ENCODE measurements at places on chromosomes 3 and 15.
A peak's percentile ranks its signal among the peaks of the same experiment; 100 is the strongest.

- no peak for DNase-seq
Observed at GRCh38 chr3:54527953-54528352, 399.9 kb downstream of the LRTM1 start.

DNA sequence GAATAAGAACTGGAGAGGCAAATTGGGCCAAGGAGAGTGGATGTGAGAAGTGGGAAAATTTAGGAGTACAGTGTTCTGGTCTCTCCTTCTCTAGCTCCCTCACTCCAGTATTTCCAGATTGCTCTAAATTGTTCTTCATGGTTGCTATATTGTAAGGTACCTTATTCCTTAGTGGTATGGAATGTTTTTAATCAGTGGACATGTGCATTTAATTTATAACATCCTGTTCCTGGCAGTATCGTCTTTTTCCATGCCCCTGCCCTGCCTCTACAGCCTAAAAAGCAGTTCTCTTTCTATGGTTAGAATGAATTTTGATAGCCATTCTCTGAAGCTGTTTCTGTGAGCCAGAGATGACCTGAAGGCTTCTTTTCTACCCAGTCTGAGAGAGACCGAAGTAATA lies 180.5 kb downstream of the TCF12 start:
- no peak for DNase-seq

GRCh38 chr15:64503640-64504039 lies 43.3 kb downstream of the ZNF609 start:
- DNase-seq, result no peak

DNA sequence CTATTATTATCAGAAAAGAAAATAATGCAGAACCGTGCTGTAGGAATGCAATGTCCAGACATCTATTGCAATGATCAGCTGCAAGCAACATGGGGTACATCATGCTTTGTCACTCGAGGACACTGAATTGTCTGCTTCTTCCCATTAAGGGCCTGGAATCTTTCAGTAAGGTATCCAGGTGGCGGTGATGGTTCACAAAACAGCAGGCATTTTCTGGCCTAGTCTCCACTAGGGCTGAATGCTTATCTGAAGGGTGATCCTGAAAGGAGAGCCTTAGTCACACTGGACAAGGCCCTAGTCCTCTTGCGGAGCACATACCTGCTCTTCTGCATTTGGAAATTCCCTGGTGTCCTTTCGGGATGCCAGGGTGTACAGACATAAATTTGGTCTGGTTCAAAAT lies 21.2 kb downstream of the ITPR1 start:
- no peak for DNase-seq

- peak; percentile 62 for DNase-seq
Observed at GRCh38 chr3:156290924-156291271, 170.5 kb downstream of the KCNAB1 start.

GRCh38 chr3:190446573-190447279 lies 3.0 kb downstream of the TMEM207 start:
- DNase-seq, result no peak

GRCh38 chr3:64506255-64506654 lies 181.5 kb downstream of the ADAMTS9 start:
- no peak for DNase-seq

DNA sequence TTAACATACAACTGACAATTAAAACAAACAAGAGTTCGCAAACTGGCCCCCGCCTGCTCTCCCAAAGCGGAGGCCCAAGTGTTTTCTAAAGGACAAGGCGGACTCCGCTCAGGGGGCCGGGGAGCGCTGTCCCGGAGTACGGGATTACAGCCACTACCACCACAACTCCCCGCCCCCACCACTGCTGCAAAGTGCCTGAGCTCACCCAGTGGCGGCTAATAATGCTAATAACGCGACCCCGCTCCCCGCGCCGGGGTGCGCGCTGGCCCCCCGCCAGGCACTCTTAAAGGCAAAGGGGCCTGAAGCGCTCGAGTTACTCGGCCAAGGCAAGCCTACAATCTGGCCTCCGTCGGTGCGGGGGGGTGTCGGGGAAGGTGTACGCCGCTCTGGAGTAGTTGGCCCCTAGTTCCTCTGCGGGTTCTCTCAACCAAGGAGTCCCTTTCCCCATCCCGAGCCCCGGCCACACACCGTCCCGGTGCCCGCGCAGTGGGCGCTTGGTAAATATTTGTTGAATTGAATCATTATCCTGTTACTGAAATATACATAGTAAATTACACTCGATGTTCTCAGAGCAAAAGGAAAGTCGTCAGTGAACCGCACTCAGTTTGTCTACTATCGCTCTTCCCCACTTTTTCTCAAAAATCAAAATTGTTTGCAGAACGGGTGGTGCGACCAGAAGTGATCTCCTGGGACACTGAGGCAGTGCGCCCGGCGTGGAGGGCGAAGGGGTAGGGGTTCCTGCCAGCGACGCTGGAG lies 827 bp downstream of the WNT5A start:
- peak; percentile 71 for DNase-seq

DNA sequence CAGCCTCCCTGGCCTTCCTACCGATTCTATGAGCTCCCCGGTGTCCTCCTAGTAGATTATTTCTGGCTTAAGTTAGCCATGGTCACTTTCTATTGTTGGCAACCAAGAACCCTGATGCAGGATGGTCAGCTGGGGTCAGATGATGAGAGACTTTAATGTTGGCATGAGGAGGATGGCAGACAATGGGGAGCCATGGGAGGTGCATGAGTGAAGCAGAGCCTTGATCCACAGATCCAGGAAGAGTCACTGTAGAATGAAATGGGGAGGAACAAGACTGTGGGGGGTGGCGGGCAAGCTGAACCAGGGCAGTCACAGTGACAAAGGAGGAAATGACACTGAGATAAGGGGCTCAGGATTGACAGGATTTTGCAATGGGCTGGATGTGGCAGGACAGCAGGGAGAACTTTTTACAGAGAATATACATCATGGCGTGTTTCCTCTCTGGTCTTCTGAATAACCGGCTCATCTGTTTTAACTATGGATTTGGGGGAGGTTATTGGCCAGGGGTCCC lies 60.9 kb downstream of the RPLP1 start:
- DNase-seq, result no peak

DNA sequence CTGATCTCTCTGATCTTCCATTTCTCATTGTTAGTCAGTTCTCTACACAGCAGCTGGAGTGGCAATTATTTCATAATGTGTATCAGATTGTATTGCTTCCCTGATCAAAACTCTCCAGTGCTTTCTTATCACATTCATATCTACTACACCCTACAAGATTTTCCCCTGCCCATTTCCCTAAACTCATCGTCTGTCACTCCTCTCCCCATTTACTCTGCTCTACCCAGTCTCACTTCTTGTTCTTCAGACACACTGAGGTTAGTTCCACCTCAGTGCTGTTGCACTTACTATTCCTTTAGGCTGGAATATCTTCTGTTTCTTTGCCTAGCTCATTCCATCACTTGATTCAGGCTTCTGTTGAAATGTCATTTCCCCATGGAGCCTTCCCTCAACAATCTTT lies 197.1 kb downstream of the SATB1 start:
- no peak for DNase-seq
